Activated naive CD4-positive, alpha-beta T cell treated with anti-CD3 and anti-CD28 coated beads, Interleukin-2, amount 10 ng/mL, durations not matched to agents 7 days and 5 days (primary cell): ENCODE measurements at places on chromosomes 3 and 15.

- DNase-seq = no peak
Measured at GRCh38 chr3:187571701-187572100, 98.5 kb downstream of the SST start.

- no peak for DNase-seq
Measured at GRCh38 chr15:101138913-101139880, 112.7 kb downstream of the CHSY1 start.

DNA sequence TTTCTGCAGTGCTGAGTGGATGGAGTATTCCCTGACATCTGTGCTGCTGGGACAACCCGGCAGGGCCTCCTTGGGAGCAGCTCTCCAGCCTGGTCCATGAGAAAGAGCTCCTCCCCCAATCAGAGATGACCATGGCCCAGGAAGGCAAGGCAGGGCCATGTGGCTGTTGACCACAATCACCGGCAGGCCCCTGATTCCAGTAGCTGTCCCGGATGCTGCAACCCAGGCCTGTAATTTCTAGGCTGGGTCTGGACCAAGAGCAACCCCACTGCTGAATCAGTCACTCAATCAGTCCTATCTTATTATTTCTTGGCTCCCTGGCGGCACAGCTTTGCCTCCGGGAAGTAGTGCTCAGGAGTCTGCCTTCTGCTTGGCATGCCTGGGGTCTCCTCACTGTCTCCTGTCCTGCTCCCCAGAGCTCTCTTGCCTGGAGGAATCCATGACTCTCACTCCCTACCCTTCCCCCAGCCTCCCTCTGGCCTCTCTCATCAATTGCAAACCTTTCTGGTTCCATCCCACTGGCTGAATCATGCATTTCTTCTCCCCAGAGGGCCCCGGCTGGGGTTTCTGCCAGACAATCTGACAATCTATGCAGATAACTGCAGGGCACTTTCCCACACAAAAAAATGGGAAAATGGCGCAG lies 32.6 kb upstream of the ITGA11 start:
- DNase-seq = no peak

DNA sequence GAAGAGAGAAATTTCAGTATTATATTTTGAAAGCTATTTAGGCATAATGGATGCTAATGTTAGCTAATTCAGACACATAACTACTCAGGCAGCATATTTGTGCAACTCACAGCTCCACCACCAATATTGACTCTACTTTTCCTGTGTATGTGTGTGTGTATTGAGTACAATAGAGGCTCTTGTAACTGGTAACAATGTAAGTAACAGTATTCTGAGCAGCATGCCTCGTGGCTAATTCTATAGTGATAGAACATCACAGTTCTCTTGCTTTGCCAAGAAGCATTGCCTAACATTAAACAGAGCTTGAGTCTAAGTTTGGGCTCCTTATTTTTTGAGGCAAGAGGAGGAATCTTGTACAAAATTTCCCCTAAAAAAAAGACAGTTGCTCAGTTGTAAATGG lies 98.6 kb upstream of the ARHGEF26 start:
- DNase-seq = no peak

DNA sequence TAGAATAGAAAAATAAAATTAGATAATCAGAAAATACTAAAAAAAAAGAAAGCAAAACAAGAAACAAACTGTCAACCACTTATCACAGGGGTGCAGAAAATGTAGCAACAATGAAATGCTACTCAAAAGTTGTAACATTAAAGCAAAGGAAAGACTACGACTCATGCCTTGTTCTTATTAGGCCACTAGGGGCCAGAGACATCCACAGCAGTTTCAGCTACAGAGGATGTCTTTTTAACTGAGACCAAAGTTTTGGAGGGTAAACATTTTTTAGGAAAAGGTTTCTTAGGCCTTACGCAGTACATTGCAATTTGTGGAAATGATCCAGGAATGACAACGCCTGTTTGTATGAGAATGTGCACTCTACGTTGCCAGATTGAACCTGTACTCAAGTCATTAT lies 15.4 kb upstream of the CADM2 start:
- no peak for DNase-seq

DNA sequence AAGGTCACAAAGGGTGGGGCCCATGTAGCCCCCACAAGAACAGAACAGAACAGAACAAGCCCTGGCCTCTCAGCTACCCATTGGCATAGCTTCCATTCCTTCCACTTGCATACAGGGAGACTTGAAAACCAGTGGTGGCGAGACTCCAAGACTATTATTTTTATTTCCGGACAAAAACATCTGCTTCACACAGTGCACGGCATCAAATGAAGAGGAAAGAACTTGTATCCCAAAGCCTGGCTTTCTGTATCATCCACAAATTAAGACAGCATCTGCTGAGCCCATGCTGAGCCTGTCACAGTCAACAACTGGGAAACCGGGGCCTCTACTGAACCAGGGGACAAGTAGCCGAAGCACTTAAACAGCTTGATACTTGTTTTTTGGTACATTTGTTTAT lies 56.0 kb downstream of the CLEC3B start:
- DNase-seq = no peak

- no peak for DNase-seq
Measured at GRCh38 chr3:131699001-131699400, 196.2 kb upstream of the MRPL3 start.

GRCh38 chr15:75131269-75131643 lies 70.4 kb upstream of the C15orf39 start:
- DNase-seq = no peak

GRCh38 chr15:88655103-88655553 lies 16.3 kb downstream of the ISG20 start:
- no peak for DNase-seq

GRCh38 chr15:43095708-43096347 lies 10.0 kb downstream of the UBR1 start:
- no peak for DNase-seq

GRCh38 chr3:73140772-73141442 lies 79.4 kb downstream of the EBLN2 start:
- no peak for DNase-seq

DNA sequence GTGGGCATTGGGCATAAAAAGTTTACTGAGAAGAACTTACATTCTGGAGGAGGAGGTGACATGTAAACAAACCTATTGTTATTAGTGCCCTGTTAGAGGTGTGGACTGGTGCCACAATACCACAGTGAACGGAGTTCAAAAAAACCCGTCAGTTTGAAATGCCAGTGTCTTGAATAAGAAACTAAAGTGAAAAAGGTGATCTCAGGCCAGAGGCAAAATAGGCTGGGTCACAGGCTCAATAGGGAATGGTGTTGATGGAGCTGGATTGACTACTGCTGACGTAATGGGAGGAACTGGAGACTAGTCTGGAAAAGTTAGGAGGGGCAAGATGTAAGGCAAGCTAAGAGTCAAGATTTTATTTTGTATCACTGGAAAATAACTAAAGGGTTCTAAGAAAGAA lies 1.6 kb upstream of the DCBLD2 start:
- no peak for DNase-seq

DNA sequence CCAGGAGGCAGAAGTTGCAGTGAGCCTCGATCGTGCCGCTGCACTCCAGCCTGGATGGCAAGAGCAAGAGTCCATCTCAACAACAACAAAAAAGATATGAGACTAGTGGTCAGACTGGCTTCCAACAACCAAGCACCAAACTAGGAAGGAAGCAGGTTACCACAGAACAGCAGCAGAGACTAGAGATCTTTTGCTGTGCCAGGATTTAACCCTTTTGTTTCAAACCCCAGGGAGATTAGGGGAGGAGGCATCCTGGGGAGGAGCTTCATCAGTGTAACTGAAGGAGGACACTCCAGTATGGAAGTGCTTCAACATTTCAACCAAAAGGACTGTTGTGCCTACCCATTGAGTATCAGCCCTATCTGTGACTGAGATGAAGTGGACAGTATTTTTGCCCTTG lies 240.3 kb downstream of the ZIC1 start:
- no peak for DNase-seq

DNA sequence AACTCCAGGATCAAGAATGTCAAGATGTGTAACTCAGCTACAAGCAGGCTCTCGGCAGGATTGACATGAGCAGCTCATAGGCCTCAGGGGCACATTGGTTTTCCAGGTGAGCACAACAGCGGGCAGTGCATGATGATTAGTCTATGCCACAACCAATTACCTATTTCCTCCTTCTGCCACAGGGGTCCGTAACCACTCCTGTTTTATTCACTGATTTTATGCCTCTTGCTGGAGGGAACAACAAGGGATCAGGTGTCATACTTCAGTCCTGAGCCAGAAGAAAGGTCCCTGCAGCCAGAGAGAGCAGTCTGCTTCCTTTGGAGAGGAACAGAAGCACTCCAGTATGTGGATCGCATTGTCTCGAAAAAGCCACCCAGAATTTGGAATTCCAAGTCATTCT lies 35.1 kb upstream of the PTPRG start:
- no peak for DNase-seq

DNA sequence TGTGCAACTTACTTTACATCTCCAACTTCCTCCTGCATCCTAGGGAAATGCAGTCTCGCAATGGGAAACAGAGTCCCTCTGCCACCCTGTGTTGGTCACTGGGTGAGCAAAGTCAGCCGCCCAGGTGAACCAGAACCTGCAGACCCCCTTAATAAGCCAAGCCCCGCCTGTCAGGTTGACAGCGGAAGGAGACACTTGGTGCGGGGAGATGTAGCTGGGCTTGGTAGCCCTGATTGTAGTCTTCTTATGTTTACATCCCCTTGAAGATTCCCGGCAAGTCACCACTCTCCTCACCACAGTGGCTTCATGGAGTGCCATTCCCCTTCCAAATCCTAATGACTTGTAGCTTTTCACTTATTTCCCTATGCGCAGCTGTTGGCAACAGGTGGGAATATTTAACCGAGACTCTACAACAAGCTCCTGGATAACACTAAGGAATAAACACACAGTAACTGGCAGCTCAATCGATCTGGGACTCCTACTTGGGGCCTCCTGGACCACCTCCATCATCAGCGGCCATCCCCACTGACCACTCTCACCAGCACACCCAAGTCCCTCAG lies 17.7 kb upstream of the CLSTN2 start:
- DNase-seq = no peak

- no peak for DNase-seq
Measured at GRCh38 chr3:195133013-195133412, 137.9 kb downstream of the XXYLT1 start.

- no peak for DNase-seq
Measured at GRCh38 chr15:59232476-59232875, 25.8 kb downstream of the LDHAL6B start.

GRCh38 chr3:135752851-135753250 lies 212.7 kb upstream of the PPP2R3A start:
- no peak for DNase-seq

- DNase-seq = no peak
Measured at GRCh38 chr3:19632099-19633074, 301.6 kb downstream of the EFHB start.

DNA sequence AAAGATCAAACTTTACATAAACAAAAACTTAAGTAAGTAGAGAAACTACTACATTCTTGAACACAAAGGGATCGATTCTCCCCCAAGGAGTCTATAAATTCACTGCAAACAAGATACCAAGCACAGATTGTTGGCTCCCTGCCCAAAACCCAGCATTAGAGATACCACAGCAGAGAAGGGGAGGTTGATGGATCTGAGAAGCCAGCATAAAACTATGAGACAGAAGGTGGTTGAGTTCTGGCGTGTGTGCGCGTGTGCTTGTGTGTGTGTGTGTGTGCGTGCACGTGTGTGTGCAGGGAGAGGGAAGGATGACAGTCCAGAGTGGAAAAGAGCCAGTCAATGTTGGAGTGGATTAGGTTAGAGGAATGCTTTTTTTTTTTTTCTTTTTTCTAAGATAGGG lies 143.2 kb upstream of the PRR20G start:
- DNase-seq = no peak

- peak; percentile 49 for DNase-seq
Measured at GRCh38 chr3:102059145-102059943, 210.0 kb downstream of the NFKBIZ start.

- DNase-seq = no peak
Measured at GRCh38 chr3:54954521-54954920, 26.7 kb upstream of the LRTM1 start.

DNA sequence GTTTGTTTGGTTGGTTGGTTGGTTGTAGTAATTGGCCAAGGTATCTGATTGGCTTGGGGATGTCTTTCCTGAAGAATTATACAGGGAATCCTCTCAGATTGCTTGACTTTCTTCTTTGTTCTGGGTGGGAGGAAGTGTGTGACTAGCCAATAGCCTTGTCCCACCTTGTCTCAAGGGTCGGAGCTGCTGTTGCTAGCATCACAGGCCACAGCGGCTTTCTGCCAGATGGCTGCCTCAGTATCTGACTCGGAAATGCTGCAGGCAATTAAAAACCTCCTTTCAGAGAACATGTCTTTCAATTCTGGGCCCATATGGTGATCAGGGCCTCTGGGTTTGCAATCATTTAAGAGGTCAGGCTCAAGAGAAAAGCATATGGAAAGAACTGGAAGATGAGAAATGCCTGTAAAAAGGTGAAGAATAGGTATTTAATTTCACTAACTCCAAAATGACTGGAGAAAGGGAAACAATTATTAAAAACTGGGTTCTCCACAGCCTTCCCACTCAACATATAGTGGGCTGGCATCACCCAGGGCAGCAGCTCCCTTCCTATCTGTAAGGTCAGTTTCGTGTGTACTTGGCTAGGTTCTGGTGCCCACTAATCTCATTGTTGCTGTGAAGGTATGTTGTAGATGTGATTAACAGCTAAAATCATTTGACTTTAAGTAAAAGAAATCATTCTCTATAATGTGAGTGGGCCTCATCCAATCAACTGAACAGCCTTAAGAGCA lies 32.4 kb downstream of the TGFBR2 start:
- no peak for DNase-seq

DNA sequence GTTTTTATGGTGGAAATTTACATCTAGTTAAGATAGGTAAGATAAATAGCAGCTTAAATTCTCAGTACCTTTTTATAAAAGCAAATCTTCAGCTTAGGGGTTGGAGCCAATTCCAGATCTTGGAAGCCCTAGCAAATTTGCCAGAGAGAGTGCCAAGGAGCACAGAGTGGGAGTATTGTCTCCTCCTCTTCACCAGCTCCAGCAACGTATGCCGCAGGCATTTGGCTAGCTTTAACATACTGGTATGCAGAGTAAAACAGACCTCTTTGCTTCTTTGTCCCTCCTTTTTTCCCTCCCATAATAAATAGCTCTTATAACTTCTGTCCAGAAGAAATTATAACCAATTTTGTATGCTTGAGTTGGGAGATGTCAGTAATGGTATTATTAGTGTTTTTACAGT lies 140.4 kb downstream of the DIPK2A start:
- DNase-seq = no peak
